ENCODE measurements at places on chromosomes 16 and 17. TPM values are rescaled to one million over a fixed set of nuclear protein-coding genes. Genes with fewer than 3 reads are reported as not detected.

The AURKB gene
- total RNA-seq: 197 TPM

DNA sequence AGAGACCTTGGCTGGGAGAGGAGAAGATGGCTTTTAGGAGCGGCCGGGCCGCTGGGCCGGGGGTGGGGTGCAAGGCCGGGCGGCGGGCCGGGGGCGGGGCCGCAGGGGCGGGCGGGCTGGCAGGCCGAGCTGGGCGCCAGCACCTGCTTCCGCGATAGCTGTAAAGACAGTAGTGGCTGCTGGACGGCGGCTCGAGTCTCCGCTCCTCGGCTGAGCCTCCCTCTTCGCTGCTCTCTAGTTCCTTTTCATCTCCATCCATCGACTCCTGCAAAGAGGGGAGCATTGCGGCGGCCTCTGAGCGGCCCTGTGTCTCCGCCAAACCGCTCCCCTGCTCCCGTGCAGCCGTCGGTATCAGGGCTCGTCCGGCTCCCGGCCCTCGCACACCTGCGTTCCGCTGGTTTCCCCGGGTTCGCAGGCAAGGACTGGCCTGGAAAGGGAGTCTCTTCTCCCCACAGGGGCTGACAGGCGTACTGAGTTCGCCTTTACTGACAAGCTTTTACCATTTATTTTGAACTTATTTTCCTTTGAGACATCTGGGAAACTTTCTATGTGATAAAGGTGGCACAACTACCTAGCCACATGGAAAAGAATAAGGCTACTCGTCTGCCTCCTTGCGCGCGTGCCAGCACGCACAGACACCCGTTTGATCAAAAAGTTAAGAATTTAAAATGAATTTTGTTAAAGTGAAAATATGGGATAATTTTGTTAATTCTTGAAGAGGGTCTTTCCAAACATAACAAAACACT lies at the start of gene C17orf75:
TSS of gene C17orf75 (minus strand) at position 317 of the 746 bp plus-strand sequence. CDS start at position 283, 34 bp downstream.
- H3K36me3 ChIP-seq: peaks cover 13% of the 10 kb centered on the region
- peak within 1 kb of the TSS; percentile 88 for H3K27ac ChIP-seq
- peaks cover 34% of the 10 kb centered on the region for H3K4me1 ChIP-seq
- no peaks in the 10 kb centered on the region for H3K27me3 ChIP-seq
- peak; percentile 87 for DNase-seq

DNA sequence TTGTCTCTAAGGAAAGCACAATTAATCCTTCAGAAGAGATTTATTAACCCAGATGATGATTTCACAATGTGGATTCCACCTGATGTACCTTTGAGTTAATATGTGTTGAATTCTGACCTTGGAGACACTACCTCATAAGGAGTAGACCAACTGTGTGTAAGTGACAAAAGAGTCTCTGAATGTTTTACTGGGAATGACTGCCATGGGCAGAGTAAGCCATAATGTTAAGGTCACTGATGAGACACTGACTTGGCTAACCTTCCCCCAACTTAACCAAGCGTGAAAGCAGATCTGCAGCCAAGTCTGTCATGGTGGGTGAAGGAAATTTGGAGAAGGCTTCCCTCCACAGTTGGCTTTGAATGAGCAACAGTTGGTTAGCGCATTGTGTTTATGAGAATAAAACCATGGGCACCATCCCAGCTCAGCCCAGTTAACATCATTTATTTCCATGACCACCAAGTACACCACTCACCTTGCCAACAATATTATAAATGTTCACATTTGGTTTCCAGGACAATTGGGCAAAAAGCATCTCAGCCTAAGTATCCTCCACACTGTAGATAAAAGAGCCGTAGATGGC lies 618.5 kb downstream of the KCNJ2 start:
- DNase-seq: no peak
- no peaks in the 10 kb centered on the region for H3K4me1 ChIP-seq
- no peaks in the 10 kb centered on the region for H3K27me3 ChIP-seq

The NACA2 gene
- not detected for total RNA-seq

DNA sequence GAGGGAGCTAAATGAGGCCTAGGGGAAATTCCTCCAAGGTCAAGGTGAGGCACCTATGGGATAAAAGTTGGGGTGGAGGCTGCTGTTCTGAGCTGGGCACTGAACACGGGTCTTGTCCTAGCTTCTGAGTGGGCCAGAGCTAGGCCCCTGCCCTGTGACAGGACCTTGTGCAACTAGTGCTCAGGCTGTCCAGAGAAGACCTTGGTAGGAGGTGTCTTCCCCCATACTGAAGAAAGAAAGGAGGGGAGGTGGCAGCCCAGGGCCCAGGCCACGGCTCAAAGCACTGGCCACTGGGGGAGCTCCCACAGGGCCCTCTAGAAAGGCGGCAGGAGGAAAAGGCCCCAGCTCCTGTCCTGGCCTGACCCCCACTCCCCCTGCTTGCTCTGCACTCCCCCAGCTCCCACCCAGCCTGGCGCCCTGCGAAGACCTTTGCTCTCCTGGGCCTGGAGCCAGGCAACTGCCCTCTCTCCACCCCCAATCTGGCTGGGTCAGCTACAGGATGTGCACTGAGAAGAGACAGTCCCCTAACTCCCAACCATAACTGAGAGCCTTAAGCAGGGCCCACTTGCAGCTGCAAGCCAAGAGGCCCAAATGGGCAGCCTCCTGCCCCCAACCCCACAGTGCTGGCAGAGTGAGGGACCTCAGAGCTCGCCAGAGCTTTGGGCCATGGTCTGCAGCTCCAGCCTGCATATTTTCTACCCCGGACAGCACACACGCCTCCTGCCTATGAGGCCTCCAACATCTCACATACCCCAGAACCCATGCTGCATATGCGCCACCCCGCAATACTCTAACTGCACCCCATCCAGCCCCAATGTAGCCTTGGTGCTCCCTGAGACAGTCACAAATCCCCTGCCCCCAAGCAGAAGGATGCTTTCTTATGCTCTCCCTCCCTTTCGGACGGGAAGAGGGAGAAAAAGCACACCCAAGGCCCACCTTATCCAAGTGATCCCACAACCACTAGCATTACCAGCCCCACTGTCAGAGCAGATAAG lies 15.3 kb downstream of the HSD11B2 start:
- no peak overlapping the region for H3K4me3 ChIP-seq
- H3K27ac ChIP-seq: no peak overlapping the region
- no peak for DNase-seq
- H3K4me1 ChIP-seq: peaks cover 4% of the 10 kb centered on the region
- no peaks in the 10 kb centered on the region for H3K27me3 ChIP-seq

DNA sequence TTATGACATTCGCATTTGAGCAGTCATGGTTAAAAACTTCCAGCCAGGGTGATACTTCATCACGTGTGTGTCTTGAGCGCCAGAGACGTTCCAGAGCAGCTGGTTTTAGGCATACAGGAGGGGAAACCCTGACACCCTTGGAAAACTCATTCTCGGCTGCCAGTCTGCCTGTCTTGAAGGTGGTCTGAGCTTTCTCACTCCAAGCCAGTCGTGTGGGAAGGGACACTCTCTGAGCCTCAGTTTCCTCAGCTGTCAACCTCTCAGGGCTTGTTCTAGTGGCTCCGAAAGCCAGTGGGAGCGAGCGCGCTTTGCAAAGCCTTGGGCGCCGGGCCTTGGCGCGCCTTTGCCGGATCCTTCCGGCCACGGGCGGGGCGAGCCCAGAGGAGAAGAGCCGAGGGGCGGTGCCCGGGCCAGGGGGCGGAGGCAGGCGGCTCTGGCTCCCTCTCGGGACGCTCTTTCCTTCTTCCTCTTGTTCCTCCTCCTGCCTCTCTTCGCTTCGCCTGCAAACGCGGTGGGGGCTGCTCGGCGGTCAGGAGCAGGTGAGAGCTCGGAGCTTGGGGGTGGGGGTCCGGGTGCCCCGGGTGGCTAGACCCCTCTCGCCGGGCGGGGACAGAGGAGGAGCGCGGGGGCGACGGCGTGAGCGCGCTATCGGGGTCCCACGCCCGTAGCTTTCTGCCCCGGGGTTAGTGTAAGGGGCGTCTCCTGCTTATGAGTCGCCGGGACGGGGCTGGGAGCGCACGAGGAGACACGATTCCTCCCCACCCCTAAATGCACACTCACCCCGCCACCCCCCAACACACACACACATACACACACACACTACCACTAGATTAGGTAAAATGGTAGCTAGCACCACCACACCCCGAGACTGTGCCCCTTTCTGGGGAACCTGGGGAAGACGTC lies at the start of gene LDAF1:
TSS of gene LDAF1 (plus strand) at position 467 of the 903 bp plus-strand sequence. CDS start 2,509 bp downstream, outside the sequence.
- H3K4me3 ChIP-seq: peak within 1 kb of the TSS; percentile 81
- peak within 1 kb of the TSS; percentile 69 for H3K27ac ChIP-seq
- peaks cover 11% of the 10 kb centered on the region for H3K36me3 ChIP-seq
- no peaks in the 10 kb centered on the region for H3K27me3 ChIP-seq
- peaks cover 20% of the 10 kb centered on the region for H3K4me1 ChIP-seq

GRCh38 chr17:76087531-76087930 lies 8.5 kb downstream of the ZACN start:
- no peak overlapping the region for H3K27ac ChIP-seq
- no peaks in the 10 kb centered on the region for H3K4me1 ChIP-seq
- H3K27me3 ChIP-seq: no peaks in the 10 kb centered on the region
- no peak overlapping the region for H3K4me3 ChIP-seq
- H3K36me3 ChIP-seq: peaks cover 10% of the 10 kb centered on the region
- no peak for DNase-seq

The ESRP2 gene
- not detected for total RNA-seq

The KRT27 gene
- total RNA-seq: not detected

- no peaks in the 10 kb centered on the region for H3K27me3 ChIP-seq
- peaks cover 75% of the 10 kb centered on the region for H3K36me3 ChIP-seq
- DNase-seq: no peak
- peak overlapping the region; percentile 100 for H3K4me3 ChIP-seq
Measured at GRCh38 chr17:35245196-35245486, 2.3 kb downstream of the SLFN5 start.

DNA sequence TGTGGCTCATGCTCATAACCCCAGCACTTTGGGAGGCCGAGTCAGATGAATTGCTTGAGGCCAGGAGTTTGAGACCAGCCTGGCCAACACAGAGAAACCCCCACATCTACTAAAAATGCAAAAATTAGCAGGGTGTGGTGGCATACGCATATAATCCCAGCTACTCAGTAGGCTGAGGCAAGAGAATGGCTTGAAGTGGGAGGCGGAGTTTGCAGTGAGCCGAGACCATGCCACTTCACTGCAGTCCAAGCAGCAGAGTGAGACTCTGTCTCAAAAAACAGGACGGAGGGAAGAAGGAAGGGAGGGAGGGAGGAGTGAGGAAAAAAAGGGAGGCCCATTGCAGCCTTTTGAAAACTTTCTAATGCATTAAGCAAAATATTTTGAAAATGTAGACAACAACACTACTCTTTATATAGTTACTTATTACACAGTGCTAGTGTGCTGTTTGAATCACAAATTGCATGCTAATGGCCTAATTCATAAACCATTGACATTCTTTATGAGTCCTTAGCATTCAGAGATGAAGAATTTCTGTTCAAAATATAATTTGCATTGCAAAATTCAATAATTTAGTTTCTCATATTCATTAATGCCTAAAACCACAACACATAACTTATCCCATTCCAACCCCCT lies 59.4 kb downstream of the TMEM114 start:
- no peak overlapping the region for H3K4me3 ChIP-seq
- no peaks in the 10 kb centered on the region for H3K4me1 ChIP-seq
- H3K27me3 ChIP-seq: no peaks in the 10 kb centered on the region
- H3K36me3 ChIP-seq: no peaks in the 10 kb centered on the region
- no peak for DNase-seq

The KCNJ18 gene
- not detected for total RNA-seq

The MFAP4 gene
- total RNA-seq: not detected

- no peak overlapping the region for H3K27ac ChIP-seq
- H3K4me3 ChIP-seq: no peak overlapping the region
- no peaks in the 10 kb centered on the region for H3K36me3 ChIP-seq
- no peak for DNase-seq
- no peaks in the 10 kb centered on the region for H3K27me3 ChIP-seq
Measured at GRCh38 chr17:20989481-20989880, 53.3 kb downstream of the USP22 start.

- no peak overlapping the region for H3K4me3 ChIP-seq
- H3K4me1 ChIP-seq: peaks cover 2% of the 10 kb centered on the region
- no peaks in the 10 kb centered on the region for H3K36me3 ChIP-seq
- no peak for DNase-seq
- peaks cover 11% of the 10 kb centered on the region for H3K27me3 ChIP-seq
Measured at GRCh38 chr17:27976331-27976730, 66.1 kb upstream of the NLK start.

- H3K27ac ChIP-seq: no peak overlapping the region
- no peak for DNase-seq
- H3K4me1 ChIP-seq: no peaks in the 10 kb centered on the region
- no peaks in the 10 kb centered on the region for H3K36me3 ChIP-seq
- H3K4me3 ChIP-seq: no peak overlapping the region
Measured at GRCh38 chr17:9932491-9932890, 27.4 kb upstream of the RCVRN start.

The SLC5A10 gene
- total RNA-seq: not detected

The OR4D1 gene
- 0.12 TPM for total RNA-seq

GRCh38 chr17:7721612-7722011 lies 4.1 kb downstream of the DNAH2 start:
- no peak overlapping the region for H3K27ac ChIP-seq
- H3K4me3 ChIP-seq: no peak overlapping the region
- peaks cover 22% of the 10 kb centered on the region for H3K4me1 ChIP-seq
- peaks cover 53% of the 10 kb centered on the region for H3K27me3 ChIP-seq
- H3K36me3 ChIP-seq: no peaks in the 10 kb centered on the region

- H3K36me3 ChIP-seq: no peaks in the 10 kb centered on the region
- H3K27me3 ChIP-seq: no peaks in the 10 kb centered on the region
- H3K4me1 ChIP-seq: no peaks in the 10 kb centered on the region
- no peak for DNase-seq
Measured at GRCh38 chr17:9943343-9943742, 38.3 kb upstream of the RCVRN start.

GRCh38 chr16:1125471-1125870 lies 27.4 kb upstream of the CACNA1H start:
- H3K36me3 ChIP-seq: no peaks in the 10 kb centered on the region
- H3K27ac ChIP-seq: no peak overlapping the region

DNA sequence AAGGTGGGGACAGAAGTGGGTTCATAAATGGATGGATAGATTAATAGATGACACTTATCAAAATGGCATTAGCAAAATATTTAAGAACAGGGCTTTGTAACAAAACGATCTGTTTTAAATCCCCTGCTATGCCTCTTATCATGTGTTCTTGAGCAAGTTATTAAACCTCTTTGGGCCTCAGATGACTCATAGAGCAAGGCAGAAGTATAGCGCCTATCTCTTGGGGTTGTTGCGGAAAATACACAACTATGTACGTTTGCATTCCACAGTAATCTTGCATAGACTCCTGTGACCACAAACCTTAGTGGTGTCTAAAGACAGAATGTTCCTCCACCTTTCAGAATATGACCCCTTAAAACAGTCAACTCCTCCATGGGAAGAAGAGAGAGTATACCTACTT lies 116.8 kb downstream of the CDYL2 start:
- no peak overlapping the region for H3K27ac ChIP-seq
- DNase-seq: no peak
- peaks cover 22% of the 10 kb centered on the region for H3K36me3 ChIP-seq
- no peaks in the 10 kb centered on the region for H3K27me3 ChIP-seq
- H3K4me1 ChIP-seq: peaks cover 15% of the 10 kb centered on the region
- no peak overlapping the region for H3K4me3 ChIP-seq

GRCh38 chr16:66693149-66693548 lies 3.4 kb downstream of the CMTM4 start:
- DNase-seq: no peak
- peaks cover 16% of the 10 kb centered on the region for H3K4me1 ChIP-seq
- no peak overlapping the region for H3K27ac ChIP-seq
- H3K27me3 ChIP-seq: peaks cover 41% of the 10 kb centered on the region
- no peak overlapping the region for H3K4me3 ChIP-seq
- H3K36me3 ChIP-seq: no peaks in the 10 kb centered on the region
